Stimulated activated CD4-positive, alpha-beta T cell treated with anti-CD3 and anti-CD28 coated beads, Interleukin-4, amount 100 ng/mL, for 4 hours (primary cell): ENCODE measurements at places on chromosomes 5 and 9.

DNA sequence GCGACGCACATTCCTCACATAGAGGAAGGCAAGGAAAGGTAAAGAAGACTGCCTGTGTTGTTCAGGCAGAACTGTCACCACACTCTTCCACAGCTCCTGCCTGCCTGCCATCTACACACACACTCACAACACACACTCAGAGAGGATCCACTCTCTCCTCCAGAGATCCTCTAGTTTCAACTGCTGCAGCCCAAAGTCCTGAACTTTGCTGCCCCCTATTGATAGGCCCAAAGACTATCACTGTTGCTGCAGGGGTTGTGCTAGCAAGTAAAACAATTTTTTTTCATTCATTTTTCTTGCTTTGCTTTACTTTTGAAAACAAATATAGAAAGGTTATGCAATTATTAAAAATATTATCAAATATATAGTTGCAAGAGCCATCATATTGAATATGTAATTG is 5.9 kb upstream of the CFAP90 start:
- no peak for DNase-seq

GRCh38 chr9:105959531-105959930 is 265.2 kb downstream of the TMEM38B start:
- DNase-seq, result no peak

DNA sequence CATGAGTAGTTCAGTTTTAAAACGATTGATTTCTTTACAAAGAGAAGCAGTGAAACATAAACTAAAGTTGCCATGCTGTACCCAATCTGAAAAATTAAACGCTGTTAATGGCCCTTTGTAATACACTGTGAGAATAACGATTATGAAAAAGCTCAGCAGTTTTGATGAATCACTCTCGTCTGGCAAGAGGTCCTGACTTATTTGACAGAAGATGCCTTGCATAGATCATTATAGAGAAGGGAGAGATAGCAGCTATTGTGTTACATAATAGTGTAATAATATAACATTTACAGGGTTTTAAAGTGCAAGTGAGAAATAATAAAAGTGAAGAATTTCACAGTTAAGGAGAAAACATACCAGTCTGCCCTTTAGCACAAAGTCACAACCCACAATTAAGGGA is 361.5 kb upstream of the CDH10 start:
- DNase-seq, result no peak

DNA sequence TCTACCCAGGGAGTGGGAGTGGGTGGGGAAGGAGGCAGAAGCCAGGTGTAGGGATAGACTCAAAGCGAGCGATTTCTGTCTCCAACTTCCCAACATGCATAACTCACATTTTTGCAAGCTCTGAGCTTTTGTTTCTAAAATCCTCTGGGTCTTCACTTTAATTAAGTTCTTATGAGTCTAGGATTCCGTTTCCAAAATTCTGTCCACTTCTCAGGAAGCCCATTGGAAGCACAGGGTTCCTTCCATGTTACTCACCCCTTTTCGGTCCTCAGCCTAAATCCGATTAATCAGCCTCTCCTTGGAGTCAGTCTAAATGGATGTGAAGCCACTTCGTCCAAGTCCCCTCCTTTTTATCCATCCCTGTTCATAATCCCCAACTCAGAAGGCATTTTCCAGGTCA is 1.4 kb downstream of the GPX3 start:
- no peak for DNase-seq

GRCh38 chr5:167785901-167786300 is 505.5 kb upstream of the WWC1 start:
- no peak for DNase-seq

GRCh38 chr5:14123974-14124482 is 19.1 kb upstream of the TRIO start:
- DNase-seq, result no peak

DNA sequence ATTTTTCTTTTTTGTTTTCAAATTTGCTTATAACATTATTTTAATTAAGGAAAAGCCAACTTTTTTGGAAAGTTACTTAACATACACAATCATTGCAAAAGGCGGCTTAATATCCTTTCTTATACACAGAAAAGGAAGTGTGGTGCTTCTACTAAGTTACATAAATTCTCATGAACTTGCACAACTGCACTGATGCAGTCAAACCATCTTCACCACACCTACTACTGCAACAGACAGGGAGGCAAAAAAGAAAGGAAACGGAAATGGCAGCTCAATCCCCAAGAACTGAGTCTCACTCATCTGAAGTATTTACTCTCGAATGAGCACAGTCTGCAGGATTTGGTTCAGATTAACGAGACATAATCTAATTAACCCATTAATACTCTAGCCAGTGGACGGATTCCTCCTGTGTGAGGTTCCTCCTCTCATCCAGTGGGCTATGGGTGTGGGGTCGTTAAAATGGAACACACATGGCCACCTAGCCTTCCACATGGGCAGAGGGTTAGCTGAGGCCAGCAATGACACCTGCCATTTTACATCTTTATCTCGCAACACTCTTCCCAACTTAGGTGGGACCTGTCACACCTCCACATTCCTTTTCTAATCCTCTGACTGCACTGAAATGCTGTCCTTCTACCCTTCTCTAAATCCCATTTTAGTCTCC is 30.0 kb downstream of the GOLM1 start:
- DNase-seq, result no peak

DNA sequence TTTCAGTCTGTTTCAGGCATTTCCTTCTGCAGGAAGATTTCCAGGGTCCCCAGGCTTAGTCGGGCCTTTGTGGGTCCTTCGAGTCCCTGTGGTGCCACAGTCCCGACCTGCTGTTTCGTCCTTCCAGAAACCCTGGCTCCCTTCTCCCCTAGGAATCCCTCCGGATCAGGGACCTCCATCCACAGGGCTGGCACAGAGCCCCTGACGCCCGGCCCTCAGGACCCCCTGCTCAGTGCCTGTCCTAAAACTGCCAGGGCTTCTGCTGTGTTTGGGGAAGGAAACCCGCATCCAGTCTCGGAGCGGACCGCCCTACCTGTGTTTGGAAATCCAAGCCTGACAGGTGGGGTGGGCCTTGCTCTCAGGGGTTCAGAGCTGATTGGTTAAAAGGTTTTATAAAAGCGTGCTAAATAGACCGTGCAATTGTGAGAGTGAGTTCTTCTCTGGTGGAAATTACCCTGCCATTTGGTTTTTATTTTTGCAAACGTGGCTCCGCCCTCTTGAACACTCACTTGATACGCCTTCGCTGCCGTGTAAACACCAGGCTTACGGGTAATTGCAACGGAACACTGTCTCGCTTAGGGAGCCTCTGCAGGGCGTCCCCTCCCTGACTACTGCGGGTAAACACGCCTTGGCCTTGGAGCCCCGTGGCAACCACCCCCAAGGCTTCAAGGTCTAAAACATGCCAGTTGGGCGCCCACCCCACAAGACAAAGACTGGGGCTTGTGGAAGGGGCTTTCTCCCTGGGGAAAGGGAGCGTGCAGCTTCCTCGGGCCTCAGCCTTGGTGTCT is 121.2 kb downstream of the PHF2 start:
- DNase-seq, result no peak

DNA sequence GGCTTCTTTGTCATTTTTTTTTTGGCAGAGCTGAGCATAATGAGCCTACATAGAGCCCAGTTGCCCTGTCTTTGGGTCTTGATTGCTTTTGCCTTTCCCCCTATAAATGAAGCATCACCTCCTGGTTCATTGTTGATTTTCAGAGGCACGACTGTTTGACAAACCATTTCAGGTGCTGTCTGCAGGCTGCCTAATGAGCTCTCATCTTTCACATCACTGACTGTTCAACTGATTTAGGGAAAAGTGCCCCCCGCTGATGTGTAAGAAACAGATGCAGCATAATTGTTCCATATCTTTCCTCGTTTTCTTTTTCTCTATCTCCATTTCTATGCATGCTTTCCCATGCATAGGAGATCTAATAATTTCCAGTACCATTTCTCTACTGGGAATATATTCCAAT is 338.6 kb downstream of the TMEM38B start:
- DNase-seq, result no peak

DNA sequence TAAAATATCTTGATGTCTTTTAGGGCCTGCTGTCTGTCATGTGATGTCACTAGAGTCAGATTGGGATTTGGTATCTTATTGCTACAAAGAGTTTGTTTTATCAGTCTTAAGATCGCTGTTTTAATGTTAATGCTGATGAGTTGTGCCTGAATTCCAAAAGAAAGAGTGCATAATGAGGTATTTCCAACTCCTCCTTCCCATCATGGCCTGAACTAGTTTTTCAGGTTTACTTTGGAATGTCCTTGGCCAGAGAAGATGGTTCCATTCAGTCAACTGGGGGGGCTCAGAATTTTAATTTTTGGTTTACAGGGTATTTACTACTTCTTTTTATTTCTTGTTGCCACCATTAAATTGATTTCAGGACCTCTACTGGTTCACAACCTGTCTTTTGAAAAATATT is 74.3 kb upstream of the MARCHF11 start:
- no peak for DNase-seq

GRCh38 chr9:10387282-10387681 is 225.5 kb downstream of the PTPRD start:
- DNase-seq, result no peak

- DNase-seq, result no peak
These were observed 18.2 kb upstream of the TXNDC8 start for GRCh38 chr9:110355911-110356310.

- DNase-seq, result no peak
These were observed 246.5 kb downstream of the PTPRD start for GRCh38 chr9:10366171-10366779.

- no peak for DNase-seq
These were observed 98.8 kb upstream of the EFNA5 start for GRCh38 chr5:107769519-107769918.

DNA sequence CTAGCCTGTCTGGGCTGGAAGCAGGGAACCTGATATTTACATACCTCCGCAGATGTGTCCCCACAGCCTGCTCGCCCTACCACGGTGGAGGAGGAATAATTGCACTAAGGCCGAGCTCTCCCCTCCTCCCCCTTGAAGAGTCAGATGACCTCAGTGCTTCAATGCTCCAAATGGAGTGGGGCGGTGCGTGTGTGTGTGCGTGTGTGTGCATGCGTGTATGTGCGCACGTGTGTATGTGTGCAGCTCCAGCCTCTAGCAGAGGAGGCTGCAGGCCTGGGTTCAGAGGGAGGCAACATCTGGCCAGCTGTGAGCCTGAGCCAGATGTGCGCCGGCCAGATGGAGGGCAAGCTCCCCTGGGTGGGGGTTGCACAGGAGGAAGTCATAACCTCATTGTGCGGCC is 90.5 kb downstream of the NRG2 start:
- DNase-seq, result no peak

- DNase-seq, result no peak
These were observed 3.4 kb upstream of the ROPN1L start for GRCh38 chr5:10438301-10438700.

GRCh38 chr5:113808956-113809355 is 295.5 kb downstream of the YTHDC2 start:
- DNase-seq, result no peak

- no peak for DNase-seq
These were observed 182.2 kb downstream of the TMC1 start for GRCh38 chr9:72703574-72703973.

DNA sequence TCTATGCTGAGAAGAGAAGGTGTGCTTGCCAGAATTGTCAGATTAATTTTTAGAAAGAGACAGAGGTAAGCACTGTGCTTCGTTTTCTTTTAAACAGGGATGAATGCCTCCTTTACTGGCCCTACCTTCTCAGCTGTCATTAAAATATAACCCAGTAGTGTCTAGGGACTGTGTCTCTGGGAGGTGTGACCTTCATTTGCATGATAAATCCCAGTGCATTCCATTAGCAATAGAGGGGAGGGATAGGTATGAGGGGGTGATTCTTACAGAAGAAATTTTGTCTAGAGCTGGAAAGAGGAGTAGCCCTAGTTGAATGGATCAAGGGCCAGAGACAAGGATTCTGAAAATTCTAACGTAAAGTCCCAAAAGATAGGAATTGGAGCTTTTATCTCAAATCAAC is 351.5 kb downstream of the BNC2 start:
- no peak for DNase-seq

GRCh38 chr5:154793599-154794524 is 38.7 kb downstream of the LARP1 start:
- DNase-seq, result no peak
